Fibroblast of skin of abdomen (primary cell): ENCODE measurements at places on chromosomes 2 and 18.

GRCh38 chr18:56861244-56861643, 210.1 kb downstream of the WDR7 start:
- DNase-seq = no peak

DNA sequence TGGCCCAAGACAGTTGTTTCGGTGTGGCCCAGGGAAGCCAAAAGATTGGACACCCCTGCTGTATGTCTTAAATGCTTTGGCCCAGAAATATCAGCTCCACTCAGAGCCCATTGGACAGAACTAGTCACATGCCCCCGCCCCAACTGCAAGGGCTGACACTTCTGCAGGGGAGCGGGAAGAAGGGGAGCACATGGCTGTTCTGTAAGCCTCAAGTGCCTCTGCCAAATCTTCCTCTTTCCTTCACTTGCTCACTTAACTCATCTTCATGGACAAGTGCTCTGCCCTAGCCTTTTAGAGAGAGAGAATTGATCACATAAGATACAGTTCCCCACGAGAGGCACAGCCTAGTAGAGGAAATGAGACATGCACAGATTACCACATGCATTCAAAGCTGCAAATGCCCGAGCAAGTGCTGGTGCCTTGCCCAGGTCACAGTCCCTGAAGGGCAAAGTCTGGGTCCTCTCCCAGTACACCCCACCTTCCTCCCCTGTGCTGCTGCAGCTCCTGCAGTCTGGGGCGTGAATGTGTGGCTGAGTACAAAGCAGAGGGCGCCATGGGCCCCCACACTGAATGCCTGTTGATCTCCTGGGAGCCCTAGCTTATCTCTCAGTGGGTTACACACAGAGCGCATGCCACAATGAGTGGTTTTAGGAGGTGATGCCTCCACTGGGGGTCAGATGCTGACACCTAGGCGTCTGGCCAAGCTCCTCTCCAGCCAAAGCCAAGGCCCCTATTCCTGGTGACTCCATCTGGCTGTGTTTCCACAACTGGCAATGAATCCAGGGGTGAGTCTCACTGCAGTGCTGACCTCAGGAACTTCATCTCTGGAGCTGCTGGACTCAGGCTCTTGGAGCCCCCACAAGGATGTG, 135.3 kb downstream of the CTIF start:
- DNase-seq = no peak

DNA sequence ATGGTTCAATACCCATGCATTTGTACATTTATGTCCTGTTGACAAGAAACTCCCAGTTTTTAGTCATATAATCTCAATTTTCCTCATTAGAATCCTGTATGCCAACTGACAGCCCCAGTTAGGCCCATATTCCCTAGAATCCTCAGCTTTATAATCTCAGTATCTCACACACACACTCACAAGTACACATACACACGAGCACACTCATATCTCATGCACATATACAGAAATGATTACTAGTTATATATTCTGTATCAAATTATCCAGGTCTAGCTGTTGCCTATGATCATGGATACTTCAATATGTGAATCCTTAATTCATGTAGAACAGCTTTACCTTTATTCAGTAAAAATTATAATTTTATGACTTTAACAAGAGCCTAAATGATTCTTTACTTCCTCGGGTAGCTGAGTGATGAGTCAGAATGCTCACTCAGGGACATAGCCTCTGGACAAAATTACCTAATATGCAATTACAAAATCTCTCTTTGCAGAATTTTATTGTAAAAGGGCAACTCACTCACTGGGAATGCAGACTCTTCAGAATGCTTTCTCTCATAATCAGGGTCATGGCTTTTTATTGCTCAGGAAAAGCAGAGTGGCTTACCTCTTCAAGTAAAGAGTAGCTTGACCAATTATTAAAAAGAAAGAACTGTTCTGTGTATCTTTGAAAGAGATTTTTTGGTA, 193.6 kb upstream of the PIK3C3 start:
- peak; percentile 89 for DNase-seq

- DNase-seq = no peak
Observed at GRCh38 chr18:62206593-62206992, 19.5 kb downstream of the RELCH start.

- peak; percentile 56 for DNase-seq
Observed at GRCh38 chr2:127591221-127591923, 54.6 kb upstream of the GPR17 start.

DNA sequence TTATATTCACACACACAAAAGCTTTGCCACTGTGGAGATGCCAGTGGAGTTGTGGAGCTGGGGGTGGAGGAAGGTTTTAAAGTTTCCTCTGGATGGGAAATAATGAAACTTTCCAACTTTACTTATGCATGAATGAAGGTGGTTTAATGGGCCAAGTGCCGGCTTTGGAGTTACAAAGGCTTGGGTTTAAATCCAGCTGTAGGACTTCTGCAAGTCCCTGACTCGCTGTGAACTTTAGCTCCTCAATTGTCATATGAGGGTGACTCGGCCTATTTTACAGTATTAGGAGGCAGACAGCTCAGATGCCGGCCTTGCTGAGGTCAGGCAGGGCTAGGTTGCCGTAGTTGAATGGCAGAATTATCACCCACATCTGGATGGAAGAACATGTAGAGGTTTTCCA, 415.8 kb upstream of the TRIB2 start:
- no peak for DNase-seq

DNA sequence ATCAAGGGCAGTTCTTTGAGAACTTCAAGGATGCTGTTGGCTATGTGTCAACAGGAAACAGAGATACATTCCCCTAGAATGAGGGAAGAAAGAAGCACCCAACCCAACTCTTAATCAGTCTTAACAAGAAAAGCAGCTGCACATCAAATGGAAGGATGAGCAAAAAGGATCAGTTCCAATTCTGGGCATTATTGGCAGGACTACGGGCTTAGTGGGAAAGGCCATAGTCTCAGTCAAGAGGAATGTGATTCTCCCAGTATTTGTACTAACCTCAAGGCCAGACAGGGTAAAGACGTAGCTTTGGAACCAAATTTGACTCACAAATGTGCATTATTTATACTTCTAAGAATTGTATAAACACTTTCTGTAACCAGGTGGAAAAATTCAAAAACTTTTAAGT, 18.2 kb downstream of the BMP10 start:
- no peak for DNase-seq

GRCh38 chr18:35024965-35025364, 16.2 kb upstream of the MAPRE2 start:
- DNase-seq = peak; percentile 88

DNA sequence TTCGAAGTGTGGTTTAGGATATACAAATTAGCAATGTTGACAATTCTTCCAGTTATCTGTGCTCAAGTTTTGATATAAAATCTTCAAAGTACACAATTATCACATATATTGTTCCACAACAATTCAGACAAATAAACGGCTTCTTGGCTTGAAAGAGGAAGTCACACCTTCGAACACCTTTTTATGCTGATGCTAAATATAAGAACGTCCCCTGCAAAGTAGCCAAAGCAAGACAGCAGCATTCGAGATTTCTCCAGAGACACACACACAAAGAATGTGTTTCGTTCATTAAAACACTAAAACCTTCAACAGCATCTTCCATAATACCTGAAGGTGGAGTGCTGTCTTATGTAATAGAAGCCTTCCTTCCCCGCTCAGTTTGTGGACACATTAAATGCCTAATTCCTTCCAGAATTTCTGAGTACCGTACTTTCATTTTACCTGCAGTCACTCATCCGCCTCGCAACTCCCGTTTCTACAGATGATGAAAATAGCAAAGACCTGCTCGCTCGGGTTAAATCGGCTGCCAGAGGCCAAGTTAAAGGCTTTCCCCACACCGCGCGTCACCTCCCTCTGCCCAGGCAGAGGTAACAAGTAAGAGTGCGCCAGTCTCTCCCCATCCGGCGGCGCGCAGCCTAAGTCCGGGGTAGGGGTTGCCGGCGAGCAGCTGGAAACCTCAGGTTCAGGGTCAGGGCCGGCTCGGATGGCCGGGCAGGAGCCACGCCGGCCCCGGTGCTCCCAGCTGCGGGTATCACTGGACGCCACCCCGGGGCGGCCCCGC, 847 bp downstream of the SERPINE2 start:
- DNase-seq = peak; percentile 24

DNA sequence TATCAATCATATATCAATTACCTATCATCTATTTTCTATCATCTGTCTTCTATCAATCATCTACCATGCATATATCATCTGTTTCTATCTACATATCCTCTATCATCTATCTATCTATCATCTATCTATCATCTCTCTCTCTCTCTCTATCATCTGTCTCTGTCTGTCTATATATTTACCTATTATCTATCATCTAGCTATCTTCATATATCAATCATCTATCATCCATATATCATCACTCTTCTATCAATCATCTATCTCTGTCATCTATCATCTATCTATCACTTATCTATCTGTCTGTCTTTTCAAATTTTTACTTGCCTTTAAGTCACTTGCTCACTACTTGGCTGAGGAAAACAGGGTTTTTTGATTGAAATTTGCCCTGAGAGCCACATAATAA, 592.3 kb downstream of the DCDC2C start:
- no peak for DNase-seq

DNA sequence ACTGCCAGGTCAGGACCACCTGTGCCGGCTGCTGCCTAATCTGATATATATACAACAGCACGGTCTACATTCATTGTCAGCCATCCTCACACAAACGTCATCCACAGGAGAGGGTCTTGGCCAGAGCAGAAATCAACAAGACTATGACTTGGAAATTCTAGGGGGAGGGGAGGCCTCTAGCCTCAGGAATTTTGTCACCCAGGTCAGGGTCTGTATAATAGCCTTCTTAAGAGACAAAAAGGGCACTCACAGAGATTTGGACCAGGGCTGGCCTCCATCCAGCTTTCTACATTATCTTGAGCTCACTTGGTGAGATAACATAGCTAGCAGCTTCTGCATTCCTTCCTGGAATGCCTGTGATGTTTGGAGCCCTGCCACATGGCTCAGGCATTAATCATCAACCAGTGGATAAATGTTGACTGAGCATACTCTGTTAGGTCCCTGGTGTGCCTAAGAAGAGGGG, 50.4 kb upstream of the CTIF start:
- DNase-seq = peak; percentile 96

DNA sequence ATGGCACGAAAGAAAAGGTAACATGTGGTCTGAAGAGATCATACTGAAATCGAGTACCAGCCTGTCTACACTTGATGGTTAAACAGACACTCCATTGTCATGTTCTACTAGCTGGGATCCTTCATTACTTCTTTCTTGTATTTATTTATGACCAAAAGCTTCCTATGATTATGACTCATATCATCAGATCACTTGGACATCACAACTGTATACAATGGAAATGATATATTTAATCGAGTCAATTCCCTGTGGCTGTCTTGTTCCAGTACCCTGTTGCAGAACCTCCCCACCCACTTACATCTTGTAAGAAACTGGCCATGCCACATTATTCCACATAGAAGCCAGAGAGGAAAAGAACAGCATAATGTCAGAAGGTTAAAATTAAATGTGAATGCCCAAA, 358.9 kb downstream of the ZEB2 start:
- no peak for DNase-seq

GRCh38 chr2:112959109-112959812, 18.5 kb upstream of the IL36G start:
- no peak for DNase-seq

DNA sequence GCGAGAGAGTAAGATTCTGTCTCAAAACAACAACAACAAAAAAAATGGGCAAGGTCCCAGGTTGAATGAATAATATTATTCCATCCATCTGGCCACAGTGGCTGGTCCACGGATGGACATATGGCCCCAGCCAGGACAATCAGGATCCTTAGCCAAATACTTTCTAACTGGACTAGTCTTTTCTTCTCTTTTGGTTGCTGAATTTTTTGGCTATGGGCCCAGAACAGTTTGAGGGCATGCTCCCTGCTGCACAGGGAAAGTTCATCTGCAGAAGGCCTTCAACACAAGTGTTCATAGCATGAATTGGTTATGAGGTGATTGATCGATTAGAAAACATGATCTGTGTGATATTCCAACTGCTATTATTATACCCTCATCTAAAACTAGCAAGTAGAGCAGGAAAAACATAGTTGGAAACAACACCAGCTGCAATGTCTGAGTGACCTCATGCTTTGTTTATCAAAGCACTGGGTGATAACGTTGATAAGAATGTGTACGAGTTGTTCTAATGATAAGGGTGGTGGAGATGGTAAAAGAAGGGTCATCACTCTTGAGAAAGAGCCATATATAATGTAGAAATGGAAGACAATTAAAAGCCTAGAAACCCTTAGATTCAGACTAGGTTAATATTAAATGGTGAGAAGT, 47.8 kb upstream of the RNF103 start:
- DNase-seq = no peak

DNA sequence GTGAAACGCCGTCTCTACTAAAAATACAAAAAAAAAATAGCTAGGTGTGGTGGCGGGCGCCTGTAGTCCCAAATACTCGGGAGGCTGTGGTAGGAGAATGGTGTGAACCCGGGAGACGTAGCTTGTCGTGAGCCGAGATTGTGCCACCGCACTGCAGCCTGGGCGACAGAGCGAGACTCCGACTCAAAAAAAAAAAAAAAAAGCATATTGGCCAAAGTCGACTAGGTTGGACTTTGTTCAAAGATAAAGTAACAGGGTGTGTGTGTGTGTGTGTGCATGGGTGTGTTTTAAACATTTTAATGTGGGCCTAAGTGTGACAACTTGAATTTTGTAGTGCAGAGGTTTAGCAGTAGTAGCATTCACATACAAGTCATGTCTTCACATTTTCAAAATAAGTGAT, 11.7 kb downstream of the GEMIN6 start:
- no peak for DNase-seq

DNA sequence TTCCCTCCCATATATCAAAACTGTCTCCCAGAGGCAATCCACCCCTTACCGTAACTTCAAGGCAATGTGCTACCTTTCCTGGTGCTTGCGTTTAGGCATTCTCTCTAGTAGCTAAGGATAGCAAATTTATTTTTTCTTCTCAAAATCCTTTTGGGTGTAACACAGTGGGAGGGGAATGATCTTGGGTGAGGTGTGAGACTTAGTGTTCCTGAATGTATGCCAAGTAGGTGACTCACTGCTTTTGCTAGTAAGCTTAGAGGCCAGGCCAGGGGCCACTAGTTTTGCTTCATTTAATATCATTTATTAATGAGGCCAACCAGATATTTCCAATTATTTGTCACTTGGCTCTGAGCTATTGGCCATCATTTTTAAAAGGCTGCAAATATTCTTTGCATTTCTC, 135.5 kb downstream of the NAPG start:
- peak; percentile 57 for DNase-seq

DNA sequence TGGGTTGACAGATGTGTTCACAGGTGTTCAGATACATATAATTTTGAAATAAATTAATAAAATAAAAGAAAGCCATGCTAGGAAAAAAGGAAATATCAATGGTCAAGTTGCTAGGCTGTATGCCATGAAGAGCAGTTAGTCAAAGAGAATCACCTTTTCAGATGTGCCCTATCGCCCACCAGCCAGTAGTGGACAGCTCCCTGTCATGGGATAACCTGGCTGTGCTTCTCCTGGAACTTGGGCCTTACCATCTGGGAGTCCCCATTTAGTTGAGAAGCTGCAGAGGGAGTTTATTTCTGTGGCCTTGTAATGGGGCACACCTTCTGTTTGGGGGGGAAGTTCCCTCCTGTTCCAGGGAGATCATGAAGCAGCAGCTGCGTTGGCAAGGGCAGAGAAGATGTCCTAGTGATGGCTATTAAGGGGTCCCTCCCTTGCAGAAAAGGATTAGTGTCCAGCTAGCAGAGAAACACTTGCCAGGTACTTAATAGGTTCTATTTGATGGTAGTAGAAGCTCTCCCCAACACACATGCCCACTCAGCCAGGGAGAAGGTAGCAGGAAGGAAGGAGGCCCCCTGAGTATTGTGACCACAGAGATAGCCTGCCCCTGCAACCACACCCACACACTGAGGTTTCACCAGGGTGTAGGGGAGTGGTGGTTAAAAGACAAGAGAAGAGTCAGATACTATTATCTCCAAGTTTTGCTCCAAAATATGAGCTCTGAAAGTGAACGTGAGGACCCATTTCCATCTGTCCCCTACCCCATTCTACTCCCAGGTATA, 117.7 kb downstream of the B3GNT2 start:
- DNase-seq = no peak
